ENCODE measurements at places on chromosomes 2 and 18.

DNA sequence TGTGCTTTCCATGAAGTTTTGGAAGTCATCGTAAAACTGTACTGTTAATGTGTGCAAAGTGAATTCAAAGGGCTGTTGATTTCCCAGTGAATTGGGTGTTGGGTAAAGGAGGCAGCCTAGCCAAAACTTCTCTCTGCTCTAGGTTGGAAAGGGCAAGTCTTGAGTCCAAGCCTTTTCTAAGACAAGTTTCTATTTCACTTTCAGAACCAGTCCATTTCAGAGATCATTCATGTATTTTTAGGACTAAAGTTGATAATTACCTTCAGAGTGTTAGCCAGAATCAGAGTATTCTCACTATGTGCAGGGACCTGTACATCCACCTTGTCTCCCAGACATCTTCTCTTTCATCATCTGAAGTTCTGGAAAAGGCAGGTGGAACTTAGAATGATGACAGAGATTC, 636.1 kb upstream of the KLHL29 start:
- no peak for DNase-seq

- no peak for DNase-seq
Measured at GRCh38 chr18:8301427-8302172, 307.6 kb upstream of the RAB12 start.

- DNase-seq: no peak
Measured at GRCh38 chr2:134737671-134738070, 18.9 kb upstream of the TMEM163 start.

GRCh38 chr2:60066096-60066839, 487.2 kb downstream of the BCL11A start:
- DNase-seq: no peak

DNA sequence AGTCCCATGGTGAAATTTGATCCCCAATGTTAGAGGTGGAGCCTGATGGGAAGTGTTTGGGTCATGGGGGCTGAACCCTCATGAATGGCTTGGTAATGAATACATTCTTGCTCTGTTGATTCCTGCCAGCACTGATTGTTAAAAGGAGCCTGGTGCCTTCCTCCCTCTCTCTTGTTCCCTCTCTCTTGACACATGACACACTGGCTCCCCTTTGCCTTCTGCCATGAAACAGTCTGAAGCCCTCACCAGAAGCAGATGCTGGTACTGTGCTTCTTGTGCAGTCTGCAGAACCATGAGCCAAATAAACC, 30.6 kb upstream of the EPC2 start:
- no peak for DNase-seq
